ENCODE measurements at places on chromosomes 13 and 19. TPM values are rescaled to one million over a fixed set of nuclear protein-coding genes. Genes with fewer than 3 reads are reported as not detected.

Gene PABPC3
- total RNA-seq, result under 0.01 TPM

Gene ZNF763
- 0.32 TPM for total RNA-seq

Gene KRTDAP
- total RNA-seq, result not detected

Gene FBXO46
- total RNA-seq, result 12.5 TPM

Gene ATP4B
- not detected for total RNA-seq

Data from fibroblast of villous mesenchyme (primary cell).